Kidney epithelial cell (primary cell): ENCODE measurements at places on chromosomes 7 and 10. TPM values are rescaled to one million over a fixed set of nuclear protein-coding genes. Genes with fewer than 3 reads are reported as not detected.
A peak's percentile ranks its signal among the peaks of the same experiment; 100 is the strongest.

The CPA5 gene
- total RNA-seq = not detected in 2 replicates

DNA sequence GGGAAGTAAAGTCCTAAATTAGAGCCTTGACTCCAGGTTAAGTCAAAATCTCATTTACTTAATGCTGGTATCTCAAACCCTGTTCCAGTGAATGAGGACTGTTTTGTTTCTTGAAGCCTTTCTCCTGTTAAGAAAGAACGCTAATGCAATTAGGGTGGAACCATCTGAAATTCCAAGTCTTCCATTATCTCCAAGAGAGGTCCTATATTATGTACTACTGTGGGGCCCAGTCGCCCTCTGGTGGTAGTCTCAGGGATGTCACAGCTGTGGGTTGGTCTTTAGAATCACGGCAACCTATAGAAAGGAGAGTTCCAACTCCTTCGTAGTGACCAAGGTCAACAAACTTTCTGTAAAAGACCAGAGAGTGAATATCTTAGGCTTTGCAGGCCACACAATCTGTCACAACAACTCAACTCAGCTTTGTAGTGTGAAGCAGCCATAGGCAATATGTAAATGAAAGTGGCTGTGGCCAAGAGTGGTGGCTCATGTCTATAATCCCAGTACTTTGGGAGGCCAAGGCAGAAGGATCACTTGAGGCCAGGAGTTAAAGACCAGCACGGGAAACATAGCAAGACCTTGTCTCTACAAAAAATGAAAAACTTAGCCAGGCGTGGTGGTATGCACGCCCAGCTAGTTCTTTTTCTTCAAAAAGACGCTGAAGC lies 9.3 kb downstream of the RPP38 start:
- DNase-seq = no peak

The ADAM22 gene
- total RNA-seq = 0.89 and 1.4 TPM in 2 replicates

The DLX5 gene
- not detected in 2 replicates for total RNA-seq

GRCh38 chr7:42677751-42678699 lies 233.8 kb downstream of the C7orf25 start:
- DNase-seq = peak; percentile 28

DNA sequence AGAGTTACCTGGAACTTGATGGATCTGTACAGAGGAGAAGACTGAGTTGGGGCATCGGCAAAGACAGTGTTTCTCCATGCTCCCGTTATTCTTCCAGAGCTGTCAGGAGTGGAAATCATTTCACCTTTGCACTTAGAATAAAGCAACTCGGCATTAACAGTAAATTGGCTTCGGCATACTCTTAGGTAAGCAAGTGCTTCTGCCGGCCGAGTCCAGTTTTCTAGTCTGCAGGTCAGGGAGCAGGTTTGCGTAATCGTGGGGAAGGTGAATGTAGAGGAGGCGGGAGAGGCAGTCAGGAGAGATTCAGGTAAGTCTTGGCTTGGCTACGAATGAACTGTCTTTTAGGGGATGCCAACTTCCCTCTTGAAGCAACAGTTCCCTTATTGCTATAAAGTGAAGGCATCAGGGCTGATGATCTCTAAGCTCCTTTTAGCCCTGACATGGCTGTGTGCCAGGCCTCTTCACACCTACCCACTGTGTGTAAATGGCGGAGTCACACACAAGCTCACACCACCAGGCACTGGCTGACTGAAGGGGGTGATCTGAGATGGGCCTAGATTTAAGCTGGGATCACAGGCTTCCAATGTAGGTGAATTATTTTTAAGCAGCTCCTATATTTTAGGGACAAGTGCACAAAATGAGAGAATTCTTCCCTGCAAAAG lies 127.1 kb downstream of the GATA3 start:
- DNase-seq = no peak

DNA sequence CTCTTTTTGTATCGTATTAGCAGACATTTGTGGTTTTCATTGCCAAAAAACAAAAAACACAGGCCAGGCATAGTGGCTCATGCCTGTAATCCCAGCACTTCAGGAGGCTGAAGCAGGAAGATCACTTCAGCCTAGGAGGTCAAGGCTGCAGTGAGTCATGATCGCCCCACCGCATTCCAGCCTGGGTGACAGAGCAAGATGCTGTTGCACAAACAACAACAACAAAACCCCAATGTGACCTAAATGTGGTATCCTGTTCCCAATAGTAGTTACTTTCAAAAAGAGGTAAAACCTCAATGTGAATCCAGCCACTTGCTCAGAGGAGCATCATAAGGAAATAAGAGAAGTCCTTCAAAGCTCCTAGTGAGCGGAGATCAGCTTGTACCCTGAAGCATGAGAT lies 45.8 kb upstream of the SKAP2 start:
- DNase-seq = peak; percentile 26

DNA sequence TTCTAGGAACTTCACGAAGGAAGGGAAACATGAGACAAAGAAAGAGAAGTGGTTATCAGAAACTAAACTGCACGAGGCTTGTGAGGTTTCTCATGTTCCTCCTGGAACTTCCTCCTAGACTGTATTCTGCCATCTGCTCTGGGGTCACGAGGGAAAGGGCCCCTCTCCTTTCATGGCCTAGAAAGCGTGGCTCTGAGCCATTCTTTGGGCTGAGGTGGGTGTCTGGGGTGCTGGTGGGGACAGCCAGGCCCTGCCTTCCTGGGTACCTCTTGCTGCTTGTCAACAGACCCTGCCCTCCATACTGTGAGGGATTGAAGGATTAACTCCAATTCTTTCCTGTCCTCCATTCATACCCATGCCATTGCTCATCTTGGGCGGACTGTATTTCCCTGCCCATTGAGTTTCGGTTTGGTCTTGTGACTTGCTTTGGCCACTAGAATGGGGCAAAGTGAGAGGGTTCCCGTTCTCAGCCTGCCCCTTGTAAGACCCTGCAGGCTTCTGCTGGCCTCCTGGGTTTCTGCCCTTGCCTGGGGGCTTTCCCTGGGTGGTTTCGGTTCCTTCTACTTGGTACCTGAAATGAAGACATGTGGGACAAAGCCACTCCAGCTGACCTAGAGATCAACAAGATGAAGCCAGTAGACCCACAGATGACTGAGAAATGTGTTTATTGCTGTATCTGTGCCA lies 14.9 kb upstream of the GIMAP8 start:
- no peak for DNase-seq

The AGBL3 gene
- 1.0 and 1.6 TPM in 2 replicates for total RNA-seq

GRCh38 chr7:29749701-29750321 lies 56.5 kb upstream of the WIPF3 start:
- no peak for DNase-seq

- no peak for DNase-seq
Observed at GRCh38 chr7:7732621-7733281, 14.3 kb upstream of the RPA3 start.

DNA sequence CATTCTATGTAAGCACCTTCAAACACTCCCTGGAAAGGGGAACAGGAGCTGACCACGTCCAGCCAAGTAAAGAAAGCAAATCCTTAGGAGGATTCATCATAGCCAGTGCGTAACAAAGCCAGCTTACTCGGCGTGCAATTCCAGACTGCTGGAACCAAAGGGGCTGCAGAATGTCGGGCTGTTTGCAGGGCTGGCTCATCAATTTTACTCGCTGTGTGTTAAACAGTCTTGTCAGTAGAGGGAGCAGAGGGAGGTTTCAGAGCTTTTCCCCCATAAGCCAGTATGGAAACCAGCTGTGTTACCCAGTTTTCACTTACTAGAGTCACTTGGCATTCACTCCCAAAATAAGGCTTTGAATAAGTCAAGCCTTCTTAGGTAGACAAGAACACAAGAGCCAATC lies 127.1 kb downstream of the KMT2E start:
- no peak for DNase-seq

The CLEC2L gene
- not detected in 2 replicates for total RNA-seq

DNA sequence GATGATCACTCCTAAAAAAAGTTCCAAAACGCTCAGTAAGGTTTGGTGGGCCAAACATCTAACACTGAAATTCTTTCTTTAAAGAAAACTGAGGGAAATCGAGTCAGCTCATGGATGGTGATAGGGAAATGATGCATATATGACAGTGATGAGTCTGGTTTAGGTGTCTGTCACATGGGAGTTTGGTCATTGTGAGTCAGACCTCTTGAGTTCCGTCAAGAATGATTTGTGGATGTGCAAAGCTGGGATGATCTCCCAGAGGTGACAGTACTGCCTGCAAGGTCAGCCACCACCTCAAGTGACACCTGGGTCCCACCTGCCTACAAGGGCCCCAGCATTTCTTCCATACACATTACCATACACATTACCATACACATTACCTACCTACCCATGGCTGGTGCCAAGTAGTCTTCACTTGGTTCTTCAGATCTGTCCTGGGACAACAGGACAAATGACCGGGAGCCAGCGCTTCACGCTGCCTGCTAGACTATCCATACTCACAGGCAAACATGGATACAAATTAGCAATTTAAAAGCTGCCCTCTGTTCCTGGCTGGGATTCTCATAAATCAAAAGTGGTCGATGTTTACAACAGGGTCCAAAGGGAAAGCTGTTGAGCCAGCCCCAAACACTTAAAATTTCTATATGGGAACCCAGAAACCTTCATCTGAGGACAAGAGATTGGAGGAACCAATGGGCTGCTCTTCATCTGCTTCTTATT lies 128.4 kb downstream of the ADAM12 start:
- no peak for DNase-seq

DNA sequence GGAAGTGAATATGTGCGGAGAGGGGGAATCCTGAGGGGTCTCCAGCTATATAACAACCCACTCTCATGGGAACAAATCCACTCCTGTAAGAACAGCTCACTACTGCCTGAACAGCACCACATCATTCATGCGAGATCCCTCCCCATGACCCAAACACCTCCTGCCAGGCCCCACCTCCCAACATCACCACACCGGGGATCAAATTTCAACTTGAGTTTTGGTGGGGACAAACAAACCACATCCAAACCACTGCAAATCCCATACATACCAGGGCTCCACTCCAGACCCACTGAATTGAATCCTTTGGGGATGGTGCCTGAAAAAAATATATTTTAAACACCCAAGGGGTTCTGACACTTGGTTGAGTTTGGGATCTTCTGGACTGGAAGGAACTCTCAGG lies 181.5 kb upstream of the PLXNA4 start:
- no peak for DNase-seq

DNA sequence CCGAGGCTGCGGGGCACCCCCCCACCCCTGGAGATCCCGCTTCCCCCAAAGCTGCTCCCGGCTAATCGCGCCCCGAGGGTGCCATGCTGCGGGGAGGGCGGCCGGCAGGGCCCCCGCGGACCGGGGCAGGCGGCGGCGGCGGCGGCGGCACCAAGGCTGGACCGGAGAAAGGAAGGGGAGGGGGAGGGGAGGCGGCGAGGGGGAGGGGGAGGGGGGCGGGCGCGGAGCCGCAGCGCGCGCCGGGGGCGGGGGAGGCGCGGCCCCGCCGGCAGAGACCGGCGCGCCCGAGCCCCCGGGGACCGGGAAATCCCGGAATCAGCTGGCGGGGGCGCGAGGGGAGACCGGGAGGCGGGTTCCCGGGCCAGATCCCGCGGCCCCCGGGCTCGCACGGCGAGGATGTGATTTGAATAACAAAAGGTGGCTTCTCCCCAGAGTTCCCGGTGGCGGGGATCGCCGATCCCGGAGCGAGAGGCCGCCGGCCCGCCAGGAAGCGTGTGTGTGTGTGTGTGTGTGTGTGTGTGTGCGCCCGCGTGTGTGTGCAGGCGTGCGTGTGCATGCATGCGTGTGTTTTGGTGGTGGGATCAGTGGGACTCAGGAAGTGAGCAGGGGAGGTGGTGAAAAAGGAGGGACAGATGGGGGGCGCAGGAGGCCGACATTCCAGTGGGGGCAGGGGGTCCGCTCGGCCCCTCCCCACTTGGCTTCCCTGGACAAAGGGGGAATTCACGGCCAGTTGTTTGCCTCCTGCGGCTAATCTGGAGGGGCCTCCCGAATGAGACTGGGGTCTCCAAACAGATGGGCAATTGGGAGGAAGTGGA lies 99.5 kb downstream of the HIP1 start:
- no peak for DNase-seq

The CDNF gene
- 1.9 TPM in 1 of 2 replicates, not detected in the other for total RNA-seq

The TMEM213 gene
- total RNA-seq = not detected in 2 replicates

DNA sequence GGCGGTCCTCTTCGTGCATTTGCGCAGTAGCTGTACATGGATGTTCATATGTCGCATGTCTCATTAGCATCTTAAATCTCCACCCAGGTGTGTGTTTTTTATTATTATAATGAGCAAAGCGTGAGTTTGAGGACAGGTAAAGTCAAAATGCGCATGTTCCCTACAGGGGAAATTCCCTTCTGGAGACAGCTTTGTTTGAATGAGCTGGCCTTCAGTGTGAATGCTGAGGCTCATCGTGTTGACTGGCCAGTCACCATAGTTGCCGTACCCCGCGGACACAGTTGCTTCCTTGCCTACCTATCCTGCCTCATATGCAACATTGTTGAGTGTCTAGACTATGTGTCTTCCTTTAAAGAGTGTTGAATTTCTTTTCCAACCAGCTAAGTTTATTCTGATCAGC lies 13.6 kb downstream of the LYZL1 start:
- no peak for DNase-seq

DNA sequence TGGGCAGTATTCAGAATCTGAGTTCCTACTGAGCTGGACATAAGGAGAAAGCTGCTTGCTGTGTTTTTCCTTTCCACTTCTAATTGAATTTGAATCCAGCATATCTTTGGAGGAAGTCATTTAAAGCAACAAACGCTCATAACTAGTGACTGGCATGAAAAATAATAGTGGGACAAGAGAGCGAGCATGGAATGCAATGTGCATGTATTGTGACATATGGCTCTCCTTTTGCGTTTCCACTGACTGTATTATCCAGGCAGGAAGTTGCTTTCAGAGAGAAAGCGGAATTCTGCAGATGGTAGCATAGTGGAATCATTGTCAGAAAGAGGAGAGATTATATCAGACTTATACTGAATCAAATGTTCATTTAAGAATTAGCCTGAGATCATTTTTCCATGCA lies 368.6 kb downstream of the REEP3 start:
- DNase-seq = no peak

The CCDC6 gene
- 42.7 and 42.8 TPM in 2 replicates for total RNA-seq

DNA sequence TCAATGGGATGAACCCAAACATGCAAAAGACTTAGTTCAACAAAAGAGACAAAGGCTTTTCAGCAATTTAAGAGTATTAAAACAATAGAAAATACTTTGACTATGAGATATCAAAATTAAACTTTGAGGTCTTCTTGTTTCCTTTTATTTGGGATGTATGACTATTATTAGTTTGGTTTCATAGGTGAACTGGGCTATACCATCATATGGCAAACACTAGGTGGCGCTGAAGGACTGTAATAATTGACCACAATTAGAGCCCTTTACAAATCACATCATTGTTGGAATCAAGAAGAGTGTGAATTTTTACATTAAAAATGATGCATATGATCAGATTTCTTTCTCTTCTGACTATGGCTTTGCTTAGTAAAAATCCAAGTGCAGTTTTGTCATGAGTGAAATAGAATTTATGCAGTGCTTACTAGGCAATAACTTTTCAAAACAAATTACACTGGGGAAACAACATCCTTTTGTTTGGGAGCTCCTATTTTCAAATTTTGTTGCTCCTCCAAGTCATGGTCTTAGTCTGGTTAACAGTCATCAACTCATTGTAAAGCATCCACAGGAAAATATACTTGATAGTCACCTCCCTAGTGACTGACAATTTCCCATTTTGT lies 14.7 kb upstream of the NXPH1 start:
- peak; percentile 5 for DNase-seq
